NCI-H1048 (cell line): ENCODE measurements at places on chromosomes 6 and 20.
A peak's percentile ranks its signal among the peaks of the same experiment; 100 is the strongest.

GRCh38 chr6:154543628-154544027, 33.1 kb upstream of the CNKSR3 start:
- DNase-seq: no peak

DNA sequence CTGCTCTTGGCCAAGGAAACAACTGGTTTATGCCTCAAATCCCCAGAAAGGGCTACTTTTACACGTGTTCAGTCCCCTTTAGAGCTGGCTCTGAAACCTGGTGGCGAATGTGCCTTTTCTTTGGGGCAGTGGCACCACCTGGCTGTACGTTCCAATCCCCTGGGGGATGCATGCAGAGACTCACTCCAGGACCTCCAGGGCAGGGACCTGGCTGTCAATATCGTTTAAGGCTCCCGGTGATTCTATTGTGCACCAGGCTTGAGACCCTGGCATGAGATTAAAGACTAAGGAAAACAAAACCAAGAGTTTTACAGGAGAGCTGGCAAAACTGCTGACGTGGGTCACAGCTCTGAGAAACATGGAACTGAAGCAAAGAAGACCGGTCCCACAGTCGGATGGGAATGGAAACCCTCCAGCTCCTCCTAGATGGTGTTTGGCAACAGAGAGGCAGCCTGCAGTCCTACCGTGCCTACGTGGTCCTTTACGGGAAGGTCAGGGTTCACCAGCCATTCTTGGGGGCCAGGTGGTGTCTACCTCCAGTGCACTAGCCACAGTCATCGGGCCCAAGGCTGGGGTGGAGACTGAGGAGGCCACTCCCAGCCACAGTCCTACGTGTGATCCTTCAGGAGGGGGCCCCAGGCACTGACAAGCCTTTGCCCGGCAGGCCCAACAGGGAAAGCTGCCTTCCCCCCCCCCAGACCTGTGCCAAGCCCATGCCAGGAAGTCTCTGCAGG, 203.3 kb upstream of the CST7 start:
- DNase-seq: no peak

DNA sequence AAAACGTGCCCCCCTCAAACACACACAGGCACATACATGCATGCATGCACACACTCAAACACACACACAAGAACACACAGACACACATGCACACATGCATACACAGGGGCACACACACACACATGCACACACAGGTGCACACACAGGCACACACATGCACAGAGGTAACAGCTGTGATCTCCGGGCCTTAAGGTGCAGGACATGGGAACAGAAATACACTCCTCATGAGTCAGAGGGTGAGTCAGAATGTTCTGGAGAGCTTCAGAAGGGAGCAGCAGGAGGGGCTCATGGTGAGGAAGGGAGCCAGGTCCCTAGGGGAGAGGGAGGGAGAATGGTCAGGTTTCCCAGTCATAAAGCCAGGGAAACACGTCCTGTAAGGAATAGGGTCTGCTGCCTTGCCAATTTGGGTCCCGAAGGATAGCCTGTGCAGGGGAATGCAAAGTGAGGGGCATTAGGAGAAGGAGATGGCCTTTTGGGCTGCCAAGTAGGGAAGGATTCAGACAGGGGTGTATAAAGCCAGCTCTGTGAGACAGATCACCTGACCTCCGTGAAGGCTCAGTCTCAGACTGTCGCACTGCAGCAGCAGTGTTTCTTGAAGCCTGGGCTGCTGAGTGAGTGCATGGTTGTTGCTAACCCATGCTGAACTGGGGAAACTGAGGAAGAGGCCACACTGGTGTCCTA, 123.9 kb downstream of the MAFB start:
- DNase-seq: no peak

GRCh38 chr6:127582777-127583462, 5.9 kb downstream of the C6orf58 start:
- no peak for DNase-seq

DNA sequence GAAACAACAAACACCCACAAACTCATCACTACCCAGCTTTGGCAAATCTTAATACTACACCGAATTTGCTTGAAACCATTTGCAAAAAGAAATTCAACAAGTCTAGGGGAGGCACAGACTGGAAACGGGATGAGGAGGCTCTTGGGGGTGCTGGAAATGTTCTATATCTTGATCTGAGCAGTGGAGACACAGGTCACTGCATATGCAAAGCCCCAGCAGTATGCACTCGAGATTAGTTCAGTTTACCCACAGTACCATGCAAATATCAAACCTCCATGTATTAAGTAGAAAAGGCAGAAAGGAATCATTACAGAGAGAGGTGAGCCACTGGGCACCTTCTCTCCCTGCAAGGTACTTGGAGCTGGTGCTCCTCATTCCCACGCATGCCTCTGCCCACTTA, 75.9 kb downstream of the PREX1 start:
- DNase-seq: no peak

GRCh38 chr6:33834401-33835392, 30.9 kb upstream of the MLN start:
- no peak for DNase-seq

- no peak for DNase-seq
Observed at GRCh38 chr20:35150846-35151579, 3.9 kb upstream of the EDEM2 start.

DNA sequence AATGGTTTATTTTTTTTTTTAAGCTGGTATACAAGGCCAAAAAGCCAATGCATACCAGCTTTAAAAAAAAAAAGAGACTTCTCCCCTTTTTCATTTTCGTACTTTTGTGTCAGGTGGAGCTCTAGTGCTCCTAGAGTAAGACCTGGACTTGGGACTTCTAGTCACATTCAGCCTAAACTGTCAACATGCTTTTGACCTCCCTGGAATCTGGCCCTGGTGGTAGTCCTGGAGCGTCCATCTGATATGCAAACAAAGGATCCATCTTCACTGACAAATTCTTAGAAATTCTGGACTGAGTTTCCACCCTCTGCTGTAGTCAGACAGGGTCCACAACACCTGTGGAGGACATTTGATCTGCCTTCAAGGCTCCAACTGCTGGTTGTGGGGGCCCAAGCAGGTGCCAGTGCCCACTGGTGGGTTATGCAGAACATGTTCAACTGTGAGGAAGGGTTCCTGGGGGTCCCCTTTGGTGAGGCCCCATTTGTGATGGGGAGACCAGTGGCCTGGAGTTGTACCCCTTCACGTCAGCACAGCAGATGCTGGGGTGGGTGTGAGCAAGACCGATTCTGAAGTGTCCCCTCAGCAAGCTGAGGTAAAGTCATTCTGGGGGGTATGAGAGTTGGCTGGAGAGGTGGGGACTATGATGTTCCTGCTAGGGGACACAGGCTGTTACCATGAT, 12.6 kb upstream of the PCMTD2 start:
- DNase-seq: no peak

DNA sequence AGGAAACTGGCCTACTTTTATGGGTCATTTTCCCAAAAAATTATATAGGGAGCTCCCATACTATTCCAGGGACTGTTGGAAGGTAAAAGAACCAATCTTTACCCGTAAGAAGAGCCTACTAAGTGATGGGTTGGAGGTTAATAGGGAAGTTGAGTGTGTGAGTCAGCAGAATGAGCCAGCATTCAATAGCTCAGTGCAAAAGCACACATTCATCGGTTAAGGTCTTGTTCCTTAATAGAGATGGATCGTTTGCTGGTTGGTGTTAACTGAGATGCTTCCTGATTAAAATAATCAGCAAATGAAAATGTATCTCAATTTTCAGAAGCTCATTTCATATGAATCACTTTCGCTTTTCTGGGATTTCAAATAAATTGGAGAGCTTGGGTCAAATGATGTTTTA, 115.3 kb upstream of the MRPS10 start:
- DNase-seq: no peak

- DNase-seq: no peak
Observed at GRCh38 chr6:98142839-98143238, 691.5 kb upstream of the POU3F2 start.

DNA sequence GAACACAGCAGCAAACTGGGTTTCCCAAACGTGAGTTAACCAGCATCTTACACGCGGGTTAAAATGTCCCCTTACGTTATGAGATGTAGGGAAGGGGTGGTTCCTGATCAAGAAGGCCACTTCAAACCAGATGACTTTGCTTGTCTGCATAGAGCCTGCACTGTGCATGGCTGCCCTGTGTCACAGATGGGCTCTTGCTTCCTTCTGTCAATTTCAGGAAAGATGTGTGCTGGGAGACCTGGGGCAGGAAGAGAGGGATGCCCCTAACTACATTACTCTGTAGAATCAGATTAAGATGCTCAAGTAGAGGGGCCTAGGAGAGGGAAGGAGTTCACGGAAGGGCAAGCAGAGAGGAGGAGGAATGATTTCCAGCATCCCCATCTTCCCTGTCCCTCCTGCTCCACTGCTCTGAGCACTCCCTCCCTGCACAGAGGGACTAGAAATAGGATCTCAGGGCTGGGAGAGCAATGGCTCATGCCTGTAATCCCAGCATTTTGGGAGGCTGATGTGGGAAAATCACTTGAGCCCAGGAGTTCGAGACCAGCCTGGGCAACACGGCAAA, 63.5 kb upstream of the ZMYND8 start:
- DNase-seq: no peak

DNA sequence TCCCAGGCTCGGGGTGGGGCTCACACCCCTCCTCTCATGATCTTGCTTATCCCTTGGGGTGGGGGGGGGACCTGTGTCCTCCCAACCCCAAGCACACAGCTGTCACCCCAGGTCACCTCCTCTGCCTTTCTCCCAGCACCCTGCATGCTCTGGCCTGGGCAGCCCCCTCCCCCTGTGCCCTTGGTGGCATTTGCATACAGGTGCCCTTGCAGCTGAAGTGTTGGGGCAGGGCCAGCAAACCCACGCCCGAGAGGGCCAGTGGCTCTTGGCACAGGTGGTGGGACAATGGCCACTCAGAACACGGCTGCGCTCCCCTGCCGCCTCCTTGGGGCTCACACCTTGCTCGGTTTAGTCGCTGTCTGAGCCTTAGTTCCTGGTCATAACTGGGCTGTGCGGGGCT, 11.3 kb upstream of the MYT1 start:
- DNase-seq: no peak

GRCh38 chr6:118660218-118660569, 8.8 kb upstream of the CEP85L start:
- no peak for DNase-seq

DNA sequence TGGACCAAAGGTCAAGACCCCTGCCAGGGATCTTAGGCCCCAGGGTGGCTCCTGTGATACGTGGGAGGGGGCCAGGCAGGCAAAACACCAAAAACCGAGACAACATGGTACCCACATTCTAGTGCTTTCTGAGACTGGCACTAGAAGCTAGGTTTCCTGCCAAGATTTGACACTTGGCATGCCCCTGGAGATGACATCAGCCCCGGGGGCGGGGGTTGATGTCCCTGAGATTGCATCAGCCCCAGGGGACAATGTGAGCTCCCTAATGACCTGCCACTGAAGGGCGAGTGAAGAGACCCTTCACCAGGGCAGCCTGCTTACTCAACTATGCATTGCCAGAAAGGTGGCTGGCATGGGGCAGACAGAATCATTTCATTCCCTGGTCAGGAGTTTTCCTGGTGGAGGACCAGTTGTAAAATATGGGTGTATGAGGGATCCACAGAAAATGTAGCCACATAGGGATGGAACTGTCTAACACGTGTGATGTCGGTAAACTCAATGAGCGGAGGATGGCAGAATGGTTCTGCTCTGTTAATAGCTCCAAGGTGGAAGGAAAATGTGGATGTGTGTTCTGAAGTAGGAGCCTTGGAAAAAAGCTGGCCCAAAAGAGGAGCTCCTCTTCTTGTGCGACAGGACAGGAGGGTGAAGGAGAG, 219.7 kb downstream of the UNC5CL start:
- DNase-seq: no peak

- DNase-seq: no peak
Observed at GRCh38 chr6:3612341-3613041, 139.0 kb downstream of the PXDC1 start.

GRCh38 chr6:16575655-16576054, 185.6 kb downstream of the ATXN1 start:
- DNase-seq: no peak

GRCh38 chr6:44074439-44074812, 52.8 kb downstream of the MRPL14 start:
- no peak for DNase-seq

- DNase-seq: no peak
Observed at GRCh38 chr6:43976706-43977403, 150.4 kb downstream of the MRPL14 start.

- DNase-seq: no peak
Observed at GRCh38 chr6:43698584-43699349, 11.2 kb upstream of the MRPS18A start.

DNA sequence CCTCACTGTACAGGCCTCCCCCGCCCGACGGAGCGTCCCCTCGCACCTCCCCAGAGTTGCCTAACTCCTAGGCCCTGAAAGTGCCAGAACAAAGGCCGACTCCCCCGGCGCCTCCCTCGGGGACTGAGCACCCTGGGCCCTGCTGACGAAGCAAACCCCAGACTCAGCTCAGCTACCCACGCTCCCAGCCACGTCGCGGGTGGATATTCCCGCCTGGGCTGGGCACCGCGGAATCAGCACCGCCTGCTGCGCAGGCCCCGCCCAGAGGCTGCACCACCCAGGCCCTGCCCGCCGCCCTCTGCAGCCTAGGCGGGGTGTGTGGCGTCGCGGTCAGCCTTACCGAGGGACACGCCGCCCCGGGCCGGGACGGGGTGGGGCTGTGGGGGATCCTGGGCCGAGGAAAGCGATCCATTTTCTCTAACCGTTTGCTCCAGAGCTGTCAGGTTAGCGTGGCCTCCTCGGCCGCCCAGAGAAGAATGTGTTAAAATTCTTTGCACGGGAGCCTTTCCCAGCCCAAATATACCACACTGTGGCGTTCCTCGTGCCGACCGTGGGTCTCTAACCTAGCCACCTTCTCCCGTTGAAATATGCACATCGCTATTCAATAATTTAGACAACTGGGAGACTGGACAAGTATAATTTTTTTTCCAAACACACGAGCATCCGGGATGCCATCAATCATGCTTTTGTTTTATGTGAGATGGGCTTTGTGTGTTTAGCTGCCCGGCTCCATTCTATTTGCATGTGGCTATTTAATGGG, 31.4 kb downstream of the TFAP2A start:
- peak; percentile 72 for DNase-seq

- DNase-seq: no peak
Observed at GRCh38 chr6:56594699-56595098, 48.0 kb downstream of the DST start.

- no peak for DNase-seq
Observed at GRCh38 chr6:16564436-16564835, 196.8 kb downstream of the ATXN1 start.

DNA sequence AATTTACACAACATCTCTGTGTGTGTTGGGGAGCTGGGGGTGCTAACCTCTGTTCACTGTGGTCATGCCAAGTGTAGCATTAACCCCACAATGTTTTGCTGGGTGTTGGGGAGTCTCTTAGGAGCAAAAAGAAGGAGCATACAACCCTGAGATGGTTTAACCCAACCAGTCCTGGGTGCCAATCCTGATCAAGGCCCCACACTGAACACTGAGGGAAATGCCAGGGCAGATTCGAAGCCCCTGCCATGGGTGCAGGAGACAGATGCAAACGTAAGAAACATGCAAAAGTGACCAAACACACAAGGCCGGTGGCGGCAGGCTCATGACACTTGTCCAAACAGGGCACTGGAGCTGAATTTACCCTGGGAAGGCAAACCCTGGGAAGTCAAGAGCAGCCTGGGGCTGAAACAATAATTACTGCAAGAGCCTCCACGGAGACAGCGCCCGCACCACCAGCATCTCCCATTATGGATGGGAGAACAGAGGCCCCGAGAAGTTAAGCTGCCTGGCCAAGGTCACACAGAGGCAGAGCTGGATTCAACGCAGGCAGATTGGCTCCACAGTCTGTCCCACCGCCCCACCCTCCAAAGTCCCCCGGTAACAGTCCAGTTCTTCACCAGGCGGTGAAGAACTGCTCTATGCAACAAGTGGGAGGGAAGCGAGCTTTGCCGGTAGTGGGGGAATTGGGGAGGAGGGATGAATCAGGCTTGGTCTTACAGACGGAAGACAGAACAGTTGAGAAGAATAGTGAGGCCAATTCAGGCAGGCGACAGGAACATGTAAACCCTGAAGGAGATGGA, 8.5 kb downstream of the ACSS1 start:
- no peak for DNase-seq
